Central memory CD8-positive, alpha-beta T cell (primary cell): ENCODE measurements at places on chromosomes 2 and 18.

GRCh38 chr18:45007531-45007930, 326.8 kb downstream of the SETBP1 start:
- no peak for DNase-seq

DNA sequence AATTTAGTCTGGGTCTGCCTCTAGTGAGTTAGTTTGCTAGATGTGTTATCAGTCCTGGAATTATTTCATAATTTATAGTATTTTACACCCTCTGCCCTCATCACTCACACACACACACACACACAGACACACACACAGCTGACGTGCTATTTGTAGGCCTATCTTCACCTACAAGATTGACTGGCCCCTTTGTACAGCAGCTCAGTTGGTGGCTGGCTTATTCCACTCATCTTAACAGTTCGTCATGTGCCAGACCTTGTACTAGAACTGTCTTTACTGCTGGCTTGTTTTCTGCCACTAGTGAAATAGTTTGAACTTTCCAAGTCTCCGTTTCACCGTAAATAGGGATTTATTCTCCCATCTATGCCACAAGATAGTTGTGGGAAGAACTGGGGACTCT, 21.3 kb downstream of the CENPO start:
- no peak for DNase-seq

DNA sequence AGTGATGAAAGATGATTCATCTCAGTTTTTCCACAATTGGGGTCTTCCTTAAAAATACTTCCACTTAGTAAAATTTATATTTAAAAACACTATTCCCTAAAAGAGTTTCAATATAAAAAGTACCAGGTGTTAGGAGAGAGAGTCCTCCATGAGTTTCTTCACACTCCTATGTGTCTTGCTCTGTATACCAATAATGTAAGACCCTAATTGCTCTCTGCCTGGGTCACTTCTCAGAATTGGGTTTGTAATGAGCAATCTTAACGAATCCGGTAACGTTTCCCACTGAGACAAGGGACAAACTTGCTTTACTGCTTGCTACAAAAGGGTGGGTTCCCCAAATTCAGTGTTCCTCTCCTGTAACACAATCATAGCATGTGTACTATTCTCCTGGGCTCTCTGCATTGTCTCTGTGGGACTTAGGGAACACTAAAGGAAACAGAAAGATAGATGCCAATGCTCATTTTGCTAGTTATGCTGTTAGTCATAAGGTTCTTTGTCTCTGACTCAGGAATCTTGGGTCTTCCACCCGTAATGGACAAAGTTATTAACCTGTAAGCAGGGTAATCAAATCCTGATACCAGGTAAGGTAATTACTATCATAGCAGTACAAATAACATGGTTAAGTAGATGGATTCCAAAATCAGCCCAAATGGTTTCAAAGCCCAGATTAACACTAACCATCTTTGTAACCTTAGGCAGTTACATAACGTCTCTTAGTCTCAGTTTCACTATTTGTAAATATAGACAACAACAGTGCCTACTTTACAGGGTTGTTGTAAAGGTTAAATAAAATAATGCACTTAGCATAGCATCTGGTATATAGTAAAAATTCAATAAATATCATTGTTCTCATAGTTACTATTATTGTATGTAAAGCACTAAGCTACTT, 46.3 kb downstream of the ITSN2 start:
- DNase-seq: no peak

DNA sequence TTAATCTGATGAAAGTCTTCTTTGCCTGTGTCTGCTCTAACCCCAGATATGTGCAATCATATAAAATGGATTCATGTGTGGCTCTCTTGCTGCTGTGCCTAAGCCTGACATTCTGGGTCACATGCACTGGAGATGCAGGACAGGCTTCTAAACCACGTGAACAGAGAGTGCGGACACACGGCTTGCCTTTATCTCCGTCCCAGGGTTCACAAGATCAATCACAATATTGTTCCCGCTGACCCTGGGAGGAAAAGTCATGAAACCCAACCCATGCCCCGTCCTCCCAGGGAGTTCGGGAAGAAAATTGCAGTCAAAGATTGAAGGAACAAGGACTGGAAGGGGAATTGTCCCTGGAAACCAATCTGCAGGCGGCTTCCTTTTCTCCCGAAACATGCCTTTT, 74.8 kb downstream of the VAPA start:
- DNase-seq: no peak

- DNase-seq: no peak
Measured at GRCh38 chr2:48433682-48434081, 96.3 kb upstream of the STON1 start.

- no peak for DNase-seq
Measured at GRCh38 chr2:148978026-148978685, 60.3 kb upstream of the LYPD6B start.

DNA sequence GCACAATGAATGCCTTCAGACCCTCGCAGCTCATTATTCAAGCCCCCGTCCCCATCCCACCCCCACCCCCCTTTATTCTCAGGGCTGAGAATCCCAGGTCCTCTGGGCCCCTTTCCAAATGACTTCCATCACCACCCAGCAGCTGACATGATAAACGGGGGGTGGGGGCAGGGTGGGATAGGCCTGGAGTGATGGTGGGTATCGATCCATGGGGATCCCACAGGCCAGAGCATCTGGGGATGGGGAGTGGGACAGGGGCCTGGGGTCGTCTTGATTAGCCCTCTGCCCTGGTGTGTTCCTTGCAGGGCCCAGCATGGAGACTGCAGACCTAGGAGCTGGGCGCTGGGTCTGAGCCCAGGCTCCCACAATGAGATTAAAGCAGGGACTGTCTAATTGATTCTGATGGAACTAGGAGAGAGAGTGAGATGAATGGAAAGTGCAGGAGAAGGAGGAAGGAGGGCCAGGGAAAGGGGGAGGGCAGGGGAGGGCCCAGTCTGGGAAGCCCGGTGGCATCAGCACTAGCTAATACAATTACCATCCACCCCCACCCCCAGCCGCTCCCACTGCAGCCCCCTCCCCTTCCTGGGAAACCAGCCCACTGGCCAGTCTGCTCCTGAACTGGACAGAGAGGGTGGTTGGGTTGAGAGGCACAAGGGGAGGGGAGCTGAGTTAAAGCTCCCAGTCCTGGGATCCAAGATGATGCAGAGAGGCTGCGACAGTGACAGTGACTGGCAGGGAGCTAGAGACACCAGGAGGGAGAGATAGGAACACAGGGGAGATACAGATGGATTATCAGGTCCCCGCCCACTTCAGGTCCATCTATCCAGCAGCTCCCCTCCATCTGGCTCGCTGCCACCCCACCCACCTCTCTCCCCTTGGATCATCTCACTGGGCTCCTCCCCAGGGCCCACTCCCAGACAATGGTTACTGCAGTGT, 13.1 kb upstream of the TNS1 start:
- DNase-seq: no peak

DNA sequence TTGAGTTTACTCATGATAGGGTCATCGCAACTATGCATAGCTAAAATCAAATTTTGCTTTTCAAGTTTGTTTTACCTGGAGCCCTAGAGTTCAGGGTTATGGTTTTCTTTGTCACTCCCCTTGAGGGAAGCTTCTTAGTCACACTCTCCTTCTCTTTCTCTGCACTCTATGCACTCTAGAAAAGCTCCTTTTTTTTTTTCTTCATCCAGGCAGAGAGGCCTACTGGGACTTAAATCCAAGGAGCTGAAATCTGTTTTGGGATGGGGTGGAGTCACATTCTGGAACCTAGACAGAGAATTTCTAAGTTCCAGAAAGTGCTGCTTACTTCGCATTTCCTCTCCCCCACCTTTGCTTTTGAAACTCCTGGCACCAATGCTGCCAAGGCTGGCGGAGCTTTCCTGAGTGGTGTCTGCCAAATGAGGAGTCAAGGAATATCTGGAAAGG, 19.1 kb upstream of the IL18R1 start:
- no peak for DNase-seq

GRCh38 chr2:220277445-220277975, 650.1 kb downstream of the SLC4A3 start:
- DNase-seq: no peak

DNA sequence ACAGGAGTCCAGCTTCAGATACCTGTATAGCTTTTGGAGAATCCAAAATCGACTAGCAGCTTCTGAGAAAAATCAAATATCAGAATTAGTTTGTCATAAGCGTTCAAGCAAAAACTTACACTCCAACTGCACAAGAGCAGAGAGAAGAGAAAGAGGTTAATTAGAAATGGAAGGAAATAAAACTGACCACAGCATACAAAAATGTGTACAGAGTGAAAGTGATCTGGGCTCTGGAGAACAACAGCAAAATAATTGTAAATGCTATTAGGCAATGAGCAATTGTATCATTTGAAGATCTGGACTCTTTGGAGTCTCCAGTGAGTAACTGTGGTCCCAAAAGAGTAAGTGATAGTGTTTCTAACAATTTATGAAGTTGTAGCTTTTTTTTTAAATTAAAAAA, 867.3 kb downstream of the TRIB2 start:
- no peak for DNase-seq

GRCh38 chr2:11691076-11691660, 21.2 kb upstream of the NTSR2 start:
- no peak for DNase-seq

- no peak for DNase-seq
Measured at GRCh38 chr2:150778828-150779227, 291.4 kb upstream of the RND3 start.

DNA sequence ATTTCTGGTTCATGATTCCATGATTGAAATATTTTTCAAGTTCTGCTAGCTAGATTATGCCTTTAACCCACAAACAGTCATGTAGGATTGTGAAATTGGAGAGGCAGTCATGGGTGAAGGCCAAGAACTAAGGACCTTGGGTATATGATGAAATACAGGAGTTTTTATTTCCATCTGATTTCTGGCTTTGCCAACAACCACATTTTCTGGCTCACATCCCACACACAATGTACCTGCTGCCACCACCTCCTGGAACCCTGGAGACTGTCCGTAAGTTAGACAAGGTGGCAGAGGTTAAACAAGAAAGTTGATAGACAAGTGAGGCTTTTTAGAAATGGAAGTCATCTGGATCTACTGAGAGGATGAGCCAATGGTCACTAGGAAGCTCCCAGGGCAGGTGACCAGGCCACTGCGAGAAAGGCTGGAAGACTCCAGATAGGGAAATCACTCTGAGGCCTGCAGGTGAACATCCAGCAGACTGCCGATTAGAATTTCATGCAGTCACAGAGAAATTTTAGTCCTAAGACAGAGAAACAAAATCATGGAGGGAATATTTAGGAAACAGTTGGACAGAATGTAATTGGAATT, 402.0 kb downstream of the ALK start:
- no peak for DNase-seq

GRCh38 chr2:130822766-130823165, 13.9 kb upstream of the ARHGEF4 start:
- no peak for DNase-seq

DNA sequence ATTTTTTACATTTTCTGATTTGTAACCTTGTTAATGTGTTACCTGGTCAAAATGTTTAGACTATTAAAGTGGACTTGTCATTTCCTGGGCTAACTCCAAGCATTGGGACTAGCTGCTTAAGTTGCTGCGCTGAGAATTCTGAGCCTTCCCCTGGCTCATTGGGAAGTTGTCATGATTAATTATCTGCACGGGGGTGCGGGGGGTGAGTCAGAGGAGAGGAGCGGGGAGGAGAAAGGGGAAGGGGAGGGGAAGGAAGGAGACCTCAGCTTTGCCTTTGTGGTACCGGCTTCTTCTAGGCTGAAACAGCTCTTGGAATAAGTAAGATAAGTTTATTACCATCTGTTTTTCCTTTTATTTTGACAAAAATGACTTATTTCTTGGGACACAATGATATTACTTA, 52.9 kb upstream of the APCDD1 start:
- DNase-seq: no peak

DNA sequence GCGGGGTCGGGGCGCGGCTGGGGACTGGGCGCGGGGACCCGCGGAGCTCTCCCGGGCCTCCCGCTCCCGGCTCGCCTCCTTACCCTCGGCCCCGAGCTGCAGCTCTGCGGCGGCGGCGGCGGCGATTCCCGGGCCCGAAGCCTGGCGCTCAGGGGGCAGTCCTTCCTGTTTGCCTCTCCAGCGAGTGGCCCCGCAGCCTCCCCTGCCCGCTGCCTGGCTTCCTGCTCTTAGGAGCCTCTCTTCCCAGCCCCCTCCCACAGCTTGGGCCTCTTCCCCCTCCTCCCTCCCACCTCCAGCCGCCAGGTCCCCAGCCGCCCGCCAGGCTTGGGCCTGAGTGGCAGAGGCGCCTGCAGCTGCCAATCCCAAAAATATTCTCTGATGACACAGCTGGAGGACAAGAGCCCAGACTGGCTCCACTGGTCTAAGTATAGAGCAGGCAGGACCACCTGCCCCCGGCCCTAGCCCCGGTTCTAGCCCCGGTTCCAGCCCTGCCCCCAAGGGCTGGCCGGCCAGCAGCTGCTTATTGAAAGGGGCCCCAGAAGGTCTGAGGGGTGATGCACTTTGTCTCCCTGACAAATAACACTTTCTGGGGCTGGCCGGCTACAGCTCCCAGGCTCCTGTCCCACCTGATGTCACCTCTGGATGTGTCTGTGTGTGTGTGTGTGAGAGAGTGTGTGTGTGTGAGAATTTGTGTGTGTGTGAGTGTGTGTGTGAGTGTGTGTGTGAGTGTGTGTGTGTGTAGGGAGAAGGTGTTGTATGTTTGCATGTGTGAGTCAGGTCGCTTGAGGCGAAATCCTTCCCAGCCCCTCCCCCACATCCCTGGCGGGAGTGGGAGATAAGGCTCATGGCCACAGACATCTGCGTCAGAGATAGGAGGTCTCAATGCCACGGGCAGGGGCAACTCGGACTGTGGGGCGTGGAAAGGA, at the start of gene OBSL1:
Gene OBSL1 (minus strand): TSS at position 229 of the 926 bp plus-strand sequence. CDS start 307 bp downstream, outside the sequence.
- no peak for DNase-seq

GRCh38 chr18:27838225-27838624, 338.7 kb downstream of the CDH2 start:
- DNase-seq: no peak

DNA sequence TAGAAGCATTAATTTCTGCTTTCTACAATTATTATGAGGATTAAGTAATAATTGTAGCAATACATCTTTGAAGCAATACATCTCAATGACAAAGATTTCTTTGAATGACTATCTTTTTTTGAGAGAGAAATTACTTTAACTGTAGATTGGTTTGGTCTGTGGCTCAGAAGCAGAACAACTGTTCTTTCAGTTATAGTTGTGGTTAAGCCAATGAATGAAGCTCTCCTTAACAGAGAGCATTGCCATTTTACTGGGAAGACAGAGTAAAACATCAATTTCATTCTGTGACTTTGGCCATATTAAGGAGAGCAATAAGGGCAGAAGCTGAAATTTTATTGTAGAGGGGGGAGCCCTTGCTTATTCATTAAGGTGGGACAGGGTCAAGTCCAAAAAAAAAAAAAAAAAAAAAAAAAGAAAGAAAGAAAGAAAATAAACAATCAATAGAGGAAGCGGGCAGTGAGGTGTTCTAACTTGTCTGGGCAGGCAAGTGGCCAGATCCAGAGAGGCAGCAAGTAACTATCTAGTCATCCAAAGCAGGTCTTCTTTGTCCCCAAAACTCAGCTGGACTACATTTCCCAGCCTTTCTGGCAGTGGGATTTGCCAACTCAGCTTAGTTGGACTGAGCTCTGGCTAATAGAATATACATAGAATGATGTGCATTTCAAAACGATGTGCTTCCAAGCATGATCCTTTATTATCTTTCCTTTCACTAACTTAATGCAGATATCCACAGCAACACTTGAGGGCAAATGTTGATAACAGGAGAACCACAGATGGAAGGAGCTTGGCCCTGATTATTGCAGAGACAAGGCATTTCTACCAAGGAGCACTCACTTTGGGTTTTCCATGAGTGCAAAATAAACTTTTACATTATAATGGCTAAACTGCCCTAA, 462.7 kb upstream of the CDH20 start:
- DNase-seq: no peak
